ENCODE measurements at places on chromosomes 4 and X. TPM values are rescaled to one million over a fixed set of nuclear protein-coding genes. Genes with fewer than 3 reads are reported as not detected.

The MAGEC3 gene
- polyA plus RNA-seq = not detected

The NUDT10 gene
- 12.4 TPM for polyA plus RNA-seq

The ARX gene
- not detected for polyA plus RNA-seq

The APLN gene
- polyA plus RNA-seq = 5.5 TPM

The LRIT3 gene
- 0.45 TPM for polyA plus RNA-seq

The PPP4R3C gene
- polyA plus RNA-seq = not detected

The SEPTIN6 gene
- 68.5 TPM for polyA plus RNA-seq

The CXCL1 gene
- polyA plus RNA-seq = 0.71 TPM

The TENM3 gene
- polyA plus RNA-seq = 16.0 TPM

The TMPRSS11E gene
- 0.10 TPM for polyA plus RNA-seq

The KLB gene
- 0.16 TPM for polyA plus RNA-seq

The ZFYVE28 gene
- 1.8 TPM for polyA plus RNA-seq

The CXorf49 gene
- not detected for polyA plus RNA-seq

The GALNTL6 gene
- 0.98 TPM for polyA plus RNA-seq

The ADGRL3 gene
- 28.7 TPM for polyA plus RNA-seq

The SCD5 gene
- polyA plus RNA-seq = 30.0 TPM

The CEP135 gene
- 13.3 TPM for polyA plus RNA-seq

The LRCH2 gene
- 12.6 TPM for polyA plus RNA-seq

The METAP1 gene
- 73.8 TPM for polyA plus RNA-seq

The KIF4A gene
- 20.1 TPM for polyA plus RNA-seq

The MAGEB17 gene
- 0.14 TPM for polyA plus RNA-seq

The PRDM8 gene
- 1.8 TPM for polyA plus RNA-seq

The ZNF157 gene
- polyA plus RNA-seq = 1.1 TPM

Data from right renal cortex interstitium (tissue), 3 donors.